CD4-positive, alpha-beta memory T cell (primary cell): ENCODE measurements at places on chromosomes 12 and 14. TPM values are rescaled to one million over a fixed set of nuclear protein-coding genes. Genes with fewer than 3 reads are reported as not detected.

DNA sequence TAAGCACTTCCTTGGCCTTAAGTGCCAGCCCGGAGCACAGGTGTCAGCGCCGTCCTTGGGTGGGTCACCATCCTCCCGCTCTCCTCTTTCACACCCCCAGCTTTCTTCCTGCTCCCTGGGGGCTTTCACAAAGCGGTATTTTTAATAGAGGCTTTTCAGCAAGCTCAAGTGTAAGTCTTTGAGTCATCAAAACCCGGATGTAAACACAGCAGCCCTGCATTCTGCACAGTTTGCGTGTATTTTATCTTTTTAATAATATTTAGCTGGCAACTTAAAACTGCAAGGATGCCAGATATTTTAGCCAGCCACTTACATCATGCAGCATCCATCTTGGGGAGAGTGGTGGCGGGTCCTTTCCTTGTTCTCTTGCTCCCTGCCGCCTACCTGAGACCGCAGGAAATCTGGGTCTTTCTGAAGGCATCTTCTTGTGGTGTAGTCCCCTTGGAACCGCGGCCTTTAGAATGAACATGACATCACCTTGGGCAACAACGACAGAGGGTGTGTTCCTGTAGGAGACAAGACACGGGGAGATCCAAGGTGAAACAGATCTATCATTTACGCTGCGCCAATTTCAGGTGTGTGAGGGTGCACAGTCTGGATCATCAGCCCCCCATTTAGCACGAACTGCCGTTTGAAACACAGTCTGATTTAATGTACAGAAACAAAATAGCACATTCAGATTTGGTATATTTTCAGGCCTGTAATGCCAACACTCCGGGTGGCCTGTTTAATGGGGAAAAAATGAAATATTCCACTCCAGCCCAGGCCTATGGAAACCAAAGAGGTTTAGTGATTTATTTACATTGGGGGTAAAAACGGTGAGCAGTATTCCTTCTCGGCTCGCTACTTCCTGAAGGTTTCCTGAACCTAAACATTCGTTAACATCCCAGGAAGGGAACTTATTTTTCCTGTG is 12.5 kb upstream of the IRF2BPL start:
- peak; percentile 38 for DNase-seq

DNA sequence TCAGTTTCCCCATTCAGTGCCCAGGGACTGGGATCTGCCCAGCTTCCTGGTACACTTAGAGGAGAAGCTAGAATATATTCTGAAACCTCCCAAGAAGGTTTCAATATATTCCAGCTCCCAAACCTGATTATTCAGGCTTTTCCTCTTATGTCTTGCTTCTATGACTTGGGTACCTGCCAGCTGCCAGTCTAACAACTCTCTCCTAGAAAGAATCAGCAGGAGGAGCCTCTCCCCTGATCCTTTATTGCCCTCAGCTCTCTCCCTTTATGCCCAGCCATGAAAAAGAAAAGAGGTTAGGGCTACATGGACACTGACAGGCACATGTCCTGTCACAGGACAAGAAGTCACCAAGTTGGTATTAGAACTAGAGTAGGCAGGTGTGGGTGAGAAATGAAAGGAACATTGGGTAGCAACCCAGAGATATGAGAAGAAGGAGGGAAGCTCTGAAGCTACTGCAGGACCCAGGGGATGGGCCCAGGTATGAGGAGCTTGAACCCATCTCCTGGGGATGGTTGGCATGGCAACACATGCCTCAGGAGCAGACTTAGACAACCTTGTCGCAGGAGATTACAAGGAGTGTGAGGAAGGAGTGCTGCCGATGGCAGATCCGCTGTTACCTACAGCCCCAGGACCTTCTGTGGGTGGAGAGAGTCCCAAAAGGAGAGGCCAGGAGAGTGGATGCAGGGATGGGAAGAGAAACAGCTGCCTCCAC is 2.0 kb upstream of the CACNB3 start:
- DNase-seq, result no peak

GRCh38 chr12:108093209-108093608 is 35.9 kb upstream of the WSCD2 start:
- no peak for DNase-seq

Gene JPH4
- not detected for total RNA-seq
